ENCODE measurements at places on chromosomes 2 and 18. TPM values are rescaled to one million over a fixed set of nuclear protein-coding genes. Genes with fewer than 3 reads are reported as not detected.

C18orf32 gene
- 18.5 TPM for total RNA-seq

TRABD2A gene
- total RNA-seq = 6.8 TPM

ANKRD30BL gene
- not detected for total RNA-seq

OXER1 gene
- under 0.01 TPM for total RNA-seq

WDR75 gene
- total RNA-seq = 34.2 TPM

ALLC gene
- not detected for total RNA-seq

EIF4E2 gene
- 85.9 TPM for total RNA-seq

ATIC gene
- 51.6 TPM for total RNA-seq

RGPD4 gene
- not detected for total RNA-seq

DUSP19 gene
- 1.2 TPM for total RNA-seq

LRRC30 gene
- not detected for total RNA-seq

CNDP1 gene
- 0.15 TPM for total RNA-seq

RASGRP3 gene
- 0.45 TPM for total RNA-seq

SERPINB5 gene
- not detected for total RNA-seq

PGAP1 gene
- 2.5 TPM for total RNA-seq

FIGN gene
- 0.74 TPM for total RNA-seq

TNS1 gene
- 18.3 TPM for total RNA-seq

SPP2 gene
- total RNA-seq = not detected

ANKRD29 gene
- total RNA-seq = 0.89 TPM

DSG3 gene
- total RNA-seq = not detected

UGT1A3 gene
- not detected for total RNA-seq

CHRNA1 gene
- 0.15 TPM for total RNA-seq

MRO gene
- 0.30 TPM for total RNA-seq

ICOS gene
- total RNA-seq = not detected

ALPI gene
- total RNA-seq = not detected

TXNDC2 gene
- total RNA-seq = not detected

DSC3 gene
- 0.17 TPM for total RNA-seq

FER1L5 gene
- total RNA-seq = 0.30 TPM

KDSR gene
- 29.1 TPM for total RNA-seq

GPR45 gene
- not detected for total RNA-seq

All from bronchus fibroblast of lung (primary cell).